ENCODE measurements at places on chromosomes 2 and 18.

DNA sequence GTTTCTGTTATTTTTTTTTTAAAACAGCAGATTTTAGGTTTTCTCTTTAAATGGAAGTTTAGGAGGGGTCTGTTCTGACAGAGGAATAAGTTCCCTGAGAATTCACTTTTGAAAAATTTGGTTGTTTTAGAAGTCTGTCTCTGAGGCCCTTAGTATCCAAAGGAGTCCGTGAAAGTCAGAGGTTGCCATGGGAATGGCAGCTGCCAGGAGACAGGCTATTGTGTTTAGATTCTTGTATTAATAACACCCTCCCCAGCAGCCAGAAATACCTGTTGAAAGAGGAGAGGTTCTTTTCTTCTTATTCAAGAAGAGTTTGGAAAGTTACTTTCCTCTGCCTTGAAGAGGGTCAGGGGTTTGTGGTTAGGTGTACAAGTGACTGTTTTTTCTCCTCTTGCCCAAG is 29.5 kb downstream of the TNP1 start:
- no peak for DNase-seq

- DNase-seq, result no peak
These were observed 48.6 kb downstream of the LINC00305 start for GRCh38 chr18:64100116-64100922.

- DNase-seq, result no peak
These were observed 38.3 kb upstream of the EPB41L3 start for GRCh38 chr18:5582076-5582475.

DNA sequence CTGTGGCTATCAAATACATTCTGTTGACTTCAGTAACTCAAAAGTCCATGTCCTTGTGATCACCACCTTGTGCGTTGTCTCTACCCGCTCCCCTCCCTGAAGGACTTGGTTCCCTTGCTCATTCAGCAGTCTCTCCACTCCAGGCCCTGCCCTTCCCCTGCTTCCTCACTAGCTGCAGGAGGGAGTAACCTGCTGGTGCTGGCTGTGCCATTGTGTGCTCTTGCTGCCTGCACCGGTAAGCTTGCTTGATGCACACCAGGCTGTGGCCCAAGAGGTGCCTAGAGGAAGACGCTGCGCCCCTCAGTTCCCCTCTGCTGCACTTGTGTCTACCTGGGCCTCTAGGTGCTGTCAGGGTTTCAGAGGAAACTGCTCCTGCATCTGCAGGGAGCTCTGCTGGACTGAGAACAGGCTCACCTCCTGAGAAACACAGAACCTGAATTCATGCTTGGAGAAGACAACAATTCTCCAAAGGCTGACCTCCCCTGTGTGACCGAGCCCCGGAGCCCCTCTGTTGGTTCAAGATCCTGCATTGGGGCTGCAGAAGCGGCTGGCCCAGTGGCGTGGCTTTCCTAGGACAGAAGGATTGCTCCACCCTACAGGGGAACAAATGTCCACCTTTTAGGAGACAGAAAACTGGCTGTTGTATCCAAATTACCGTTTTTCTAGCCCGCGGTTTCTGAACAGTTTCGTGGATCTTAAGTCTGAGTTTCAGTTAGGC is 33.6 kb downstream of the PTPRM start:
- DNase-seq, result no peak

- no peak for DNase-seq
These were observed 83.4 kb upstream of the ZEB2 start for GRCh38 chr2:144603334-144603733.

- DNase-seq, result no peak
These were observed 95.4 kb upstream of the ZNF532 start for GRCh38 chr18:58769321-58769720.

GRCh38 chr2:226969417-226970080 is 133.7 kb downstream of the RHBDD1 start:
- no peak for DNase-seq

DNA sequence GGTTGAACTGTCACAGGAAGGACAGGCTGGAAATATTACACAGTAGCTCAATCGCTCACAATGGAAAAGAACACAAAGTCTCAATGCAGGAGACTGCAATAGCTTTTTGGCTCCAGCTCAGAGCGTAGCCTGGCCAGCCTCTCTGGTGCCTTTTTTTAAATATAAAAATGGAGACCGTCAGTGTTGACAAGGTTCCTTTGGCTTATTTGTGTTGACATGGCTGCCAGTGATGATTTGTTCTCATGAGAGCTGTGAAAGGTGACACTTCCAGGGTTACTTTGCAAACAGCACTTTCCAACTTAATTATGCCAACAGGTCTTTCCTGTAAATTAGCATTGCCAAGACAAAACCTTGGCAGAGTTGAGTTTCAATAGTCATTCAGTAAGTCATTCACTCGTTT is 70.8 kb downstream of the KCNE4 start:
- no peak for DNase-seq

- DNase-seq, result no peak
These were observed 8.8 kb downstream of the NFATC1 start for GRCh38 chr18:79404567-79404910.

DNA sequence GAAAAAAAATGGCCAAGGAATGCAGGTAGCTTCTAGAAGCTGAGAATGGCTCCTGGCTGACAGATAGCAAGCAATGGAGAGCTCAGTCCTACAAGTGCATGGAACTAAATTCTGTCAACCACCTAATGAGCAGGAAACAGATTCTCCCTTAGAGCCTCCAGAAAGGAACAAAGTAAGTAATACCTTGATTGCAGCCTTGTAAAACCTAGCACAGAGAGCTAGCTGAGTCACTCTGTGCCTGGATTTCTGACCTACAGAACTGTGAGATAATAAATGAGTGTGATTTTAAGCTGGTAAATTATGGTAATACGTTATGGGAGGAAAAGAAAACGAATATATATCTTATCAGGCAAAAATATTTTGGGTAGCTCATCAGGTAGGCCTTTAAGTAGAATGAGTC is 7.4 kb upstream of the LNPK start:
- DNase-seq, result no peak

DNA sequence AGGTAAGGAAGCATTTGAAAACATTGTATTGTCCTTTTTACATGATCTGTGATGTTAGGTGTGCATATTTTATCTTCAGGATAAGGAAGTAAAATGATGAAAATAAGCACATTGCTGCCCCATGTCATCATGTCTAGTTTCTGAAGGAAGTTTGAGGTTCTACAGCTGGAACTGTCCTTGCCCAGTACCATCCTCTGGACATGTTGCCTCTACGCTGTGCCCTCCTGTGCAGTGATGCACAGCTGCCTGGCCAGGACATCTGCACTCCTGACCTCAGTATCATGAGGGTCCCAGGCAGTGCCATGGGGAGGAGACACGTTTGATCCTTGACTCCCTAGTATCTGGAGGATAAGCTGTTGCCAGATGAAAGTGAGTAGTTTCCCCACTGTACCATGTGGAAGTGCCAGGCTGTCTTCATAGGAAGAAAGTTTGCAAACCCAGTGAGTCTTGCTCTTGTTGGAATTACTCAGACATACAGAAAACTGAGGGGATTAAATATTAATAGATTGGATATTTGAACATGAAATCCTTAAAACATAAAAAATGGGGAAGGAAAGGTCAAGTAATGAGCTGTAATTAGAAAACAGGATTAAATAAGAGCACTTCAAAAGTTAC is 9.5 kb downstream of the ALKAL2 start:
- no peak for DNase-seq

DNA sequence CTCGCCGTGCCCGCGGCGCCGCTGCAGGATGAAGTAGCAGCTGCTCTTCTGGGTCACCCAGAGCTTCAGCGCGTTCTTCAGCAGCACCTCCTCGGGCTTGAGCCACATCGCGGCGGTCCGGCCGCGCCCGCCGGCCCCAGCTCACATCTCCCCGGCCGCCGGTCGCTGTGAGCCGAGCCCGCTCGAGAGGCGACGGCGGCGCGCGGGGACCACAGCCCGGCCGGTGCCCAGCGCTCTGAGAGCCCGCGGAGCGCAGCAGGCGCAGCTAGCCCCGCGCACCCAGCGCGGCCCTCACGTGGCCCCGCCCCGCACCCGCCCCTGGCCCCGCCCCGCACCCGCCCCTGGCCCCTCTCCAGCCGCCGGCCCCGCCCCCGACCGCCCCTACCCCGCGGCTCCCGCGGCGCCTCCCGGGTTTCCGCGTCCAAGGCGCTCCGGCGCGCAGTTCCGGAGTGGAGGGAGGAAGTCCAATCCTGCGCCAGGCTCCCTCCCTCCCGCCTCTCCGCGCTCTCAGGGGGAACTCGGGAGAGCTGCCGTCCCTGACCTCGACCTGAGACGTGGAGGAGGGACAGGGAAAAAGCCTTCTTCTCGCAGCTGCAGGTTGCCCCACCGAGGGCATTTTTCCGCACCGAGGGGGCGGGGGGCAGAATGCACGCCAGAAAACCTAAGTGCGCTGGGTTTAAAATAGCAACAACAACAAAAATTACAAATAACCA is at the start of gene TBC1D8:
TBC1D8 (minus strand) TSS at position 237 of the 713 bp plus-strand sequence; CDS start at position 108, 129 bp downstream.
- peak; percentile 73 for DNase-seq

DNA sequence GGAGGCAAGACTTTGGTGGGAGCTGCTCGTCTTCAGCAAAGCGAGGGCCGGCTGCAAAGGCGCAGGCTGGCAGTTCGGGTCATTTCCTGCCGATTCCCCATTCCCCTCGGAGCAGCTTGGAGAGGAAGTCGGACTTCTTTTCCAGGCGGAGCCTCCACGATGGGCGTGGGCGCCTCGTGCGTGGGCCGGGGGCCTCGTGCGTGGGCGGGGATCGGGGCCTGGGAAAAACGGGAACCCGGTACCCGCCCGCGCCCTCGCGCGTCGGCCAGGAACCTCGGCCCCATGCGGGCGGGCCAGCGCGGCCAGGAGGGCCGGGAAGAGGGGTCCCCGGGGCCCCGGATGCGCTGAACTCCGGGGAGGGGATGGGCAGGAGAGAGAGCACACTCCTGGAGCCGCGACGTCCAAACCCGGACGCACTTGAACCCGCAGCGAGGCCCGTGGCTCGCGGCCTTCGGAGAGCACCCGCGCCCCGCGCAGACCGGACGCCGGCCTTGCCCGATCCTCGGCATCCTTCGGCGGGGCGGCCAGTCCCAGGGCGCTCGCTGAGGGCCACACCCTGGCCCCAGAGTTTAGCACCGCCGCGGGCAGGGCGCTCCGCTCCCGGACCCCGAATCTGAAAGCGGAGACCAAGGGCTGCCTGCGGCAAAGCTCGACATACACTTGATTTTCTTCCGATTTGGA is 368.4 kb downstream of the MTX2 start:
- no peak for DNase-seq

DNA sequence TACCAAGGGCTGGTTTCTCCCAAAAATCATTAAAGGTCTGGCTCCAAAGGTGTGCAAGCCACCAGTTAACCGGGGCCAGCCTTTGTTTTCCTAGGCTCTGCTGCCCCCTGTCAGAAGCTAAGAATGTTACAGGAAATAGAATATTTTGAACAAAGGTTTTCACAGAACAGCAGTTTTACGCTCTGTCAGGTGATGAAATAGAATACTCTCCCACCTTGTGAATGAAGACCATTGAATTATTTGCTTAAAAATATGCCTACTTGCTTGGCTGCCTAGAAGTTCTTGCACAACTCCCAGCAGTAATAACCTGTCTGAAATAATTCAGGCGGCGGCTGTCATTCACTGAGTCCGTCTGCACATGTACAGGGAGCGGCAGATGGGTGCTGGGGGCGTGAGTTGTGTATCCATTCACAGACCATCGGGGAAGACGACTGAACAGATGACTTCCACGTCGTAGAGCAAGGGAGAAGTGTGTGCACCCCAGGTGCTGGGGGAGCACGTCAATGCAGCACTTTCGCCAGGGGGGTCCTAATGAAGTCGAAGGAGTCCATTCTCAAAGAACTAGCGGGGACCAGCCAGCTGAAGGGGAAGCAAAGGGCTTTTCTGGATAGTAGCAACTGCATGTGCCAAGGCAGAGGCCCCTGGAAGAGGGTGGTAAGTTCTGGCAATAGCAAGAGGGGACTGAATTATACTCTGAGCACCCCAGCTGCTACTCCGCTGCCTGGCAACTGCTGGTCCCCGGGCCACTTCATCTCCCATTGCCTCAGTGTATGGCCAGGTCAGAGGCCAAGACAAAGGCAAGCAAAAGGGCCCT is 56.1 kb downstream of the SF3B1 start:
- no peak for DNase-seq

- no peak for DNase-seq
These were observed 35.5 kb downstream of the DDX18 start for GRCh38 chr2:117850015-117850414.

DNA sequence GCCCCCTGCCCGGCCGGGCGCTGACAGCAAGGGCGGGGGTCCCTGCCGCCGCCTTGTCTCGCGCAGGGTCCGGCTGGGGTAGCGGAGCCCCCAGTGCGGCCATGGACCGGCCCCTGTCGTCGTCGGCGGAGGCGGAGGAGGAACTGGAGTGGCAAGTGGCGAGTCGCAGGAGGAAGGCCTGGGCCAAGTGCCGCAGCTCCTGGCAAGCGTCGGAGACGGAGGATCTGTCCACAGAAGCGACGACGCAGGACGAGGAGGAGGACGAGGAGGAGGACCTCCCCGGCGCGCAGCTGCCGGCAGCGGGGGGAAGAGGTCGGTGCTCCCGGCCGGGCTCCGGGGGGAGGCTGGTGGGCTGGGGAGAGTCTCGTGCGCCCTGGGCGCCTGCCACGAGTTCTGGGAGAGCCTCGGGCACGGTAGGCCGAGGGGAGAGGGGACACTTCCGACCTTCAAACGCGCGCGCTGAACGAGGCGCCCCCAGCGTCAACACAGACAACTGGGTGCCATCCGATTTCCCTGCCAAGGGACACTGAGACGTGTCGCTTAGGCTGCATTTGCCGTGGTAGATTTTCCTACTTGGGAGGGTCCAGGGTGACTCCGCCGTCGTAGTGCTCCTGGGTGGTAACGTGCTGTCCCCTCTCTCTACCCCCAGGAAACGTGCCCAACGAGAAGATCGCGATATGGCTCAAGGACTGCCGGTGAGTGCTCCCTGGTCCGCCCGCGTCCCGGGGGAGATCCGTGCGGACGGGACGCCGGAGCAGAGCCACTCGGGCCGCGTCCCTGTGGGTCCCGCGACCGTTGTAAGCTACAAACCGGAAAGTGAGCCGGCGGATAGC is 652 bp downstream of the ITPRID2 start:
- peak; percentile 39 for DNase-seq

- no peak for DNase-seq
These were observed 32.7 kb upstream of the RBM44 start for GRCh38 chr2:237765875-237766274.

DNA sequence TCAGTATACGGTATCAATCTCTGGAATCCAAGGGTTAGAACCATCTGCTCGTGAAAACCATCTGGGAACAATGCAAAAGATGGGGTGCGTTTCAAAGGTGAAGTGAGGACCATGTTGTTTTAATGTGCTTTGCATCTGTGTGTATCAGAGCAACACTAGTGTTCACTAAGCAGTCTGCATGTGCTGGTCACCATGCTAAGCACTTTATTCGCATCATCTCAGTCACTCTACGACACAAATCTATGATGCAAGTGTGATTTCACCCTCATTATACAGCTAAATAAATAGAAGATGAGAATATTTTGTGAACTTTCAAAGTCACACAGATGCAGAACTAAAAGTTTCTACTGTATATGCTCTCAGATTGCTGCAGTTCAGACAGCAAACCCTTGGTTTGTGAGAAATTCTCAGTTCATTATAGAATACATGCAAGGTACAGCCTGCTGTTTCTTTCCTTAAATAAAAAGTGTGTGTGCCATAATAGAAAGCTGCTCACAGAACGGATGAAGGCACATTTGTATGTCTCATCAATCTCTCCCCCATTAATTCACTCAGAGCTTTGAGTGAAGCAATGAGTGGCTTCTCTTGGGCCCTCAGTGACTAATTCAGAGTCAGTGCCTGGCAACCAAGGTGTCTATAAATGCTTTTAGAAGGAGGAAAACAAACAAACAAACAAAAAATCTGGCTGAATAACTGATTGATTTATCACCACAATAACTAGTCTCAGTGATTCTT is 652.8 kb upstream of the SOX11 start:
- DNase-seq, result no peak

Measured in SW 1271 (cell line).